ENCODE measurements at places on chromosomes 5 and 9. TPM values are rescaled to one million over a fixed set of nuclear protein-coding genes. Genes with fewer than 3 reads are reported as not detected.

F12 gene
- 0.36 TPM for total RNA-seq

CCL27 gene
- not detected for total RNA-seq

CCNB1 gene
- total RNA-seq, result 2.3 TPM

MYOZ3 gene
- not detected for total RNA-seq

LMBRD2 gene
- 14.3 TPM for total RNA-seq

FCN2 gene
- total RNA-seq, result not detected

SLC25A48 gene
- not detected for total RNA-seq

PCDHGB6 gene
- 15.0 TPM for total RNA-seq

MRPS30 gene
- total RNA-seq, result 66.4 TPM

DNA sequence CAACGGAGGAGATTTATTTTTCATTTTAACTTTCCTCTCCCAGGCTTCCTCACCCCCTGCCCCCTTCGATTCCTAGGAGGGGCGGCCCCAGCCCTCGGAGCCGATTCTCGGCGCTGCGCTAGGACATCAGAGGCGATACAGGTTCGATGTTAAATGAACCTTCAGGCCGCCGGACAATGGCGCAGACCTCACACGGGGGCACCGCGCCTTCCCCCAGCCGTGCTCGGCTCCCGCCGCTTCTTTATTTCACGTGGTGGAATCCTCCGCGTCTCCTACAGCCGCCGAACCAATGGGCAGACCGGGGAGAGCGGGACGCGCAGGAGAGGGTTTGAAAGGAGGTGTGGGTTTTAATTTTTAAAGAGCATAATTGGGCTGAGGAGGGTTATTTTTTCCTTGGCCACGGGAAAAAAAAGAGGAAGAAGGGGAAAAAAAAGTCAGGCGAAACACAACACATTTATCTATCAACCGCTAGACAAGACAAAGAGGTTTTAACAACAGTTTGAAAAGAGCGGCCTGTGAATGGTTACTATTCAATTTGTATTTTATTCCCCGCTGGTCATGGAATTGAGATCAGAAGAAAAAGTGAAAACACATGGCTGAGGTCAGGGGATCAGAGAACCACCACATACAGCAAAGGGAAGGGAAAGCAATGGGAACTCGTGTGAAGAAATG is 126.8 kb downstream of the TMEM174 start:
- H3K4me3 ChIP-seq, result peak overlapping the region; percentile 5
- H3K27me3 ChIP-seq, result peaks cover 99% of the 10 kb centered on the region
- H3K27ac ChIP-seq, result no peak overlapping the region
- H3K36me3 ChIP-seq, result no peaks in the 10 kb centered on the region
- peaks cover 35% of the 10 kb centered on the region for H3K4me1 ChIP-seq

DNA sequence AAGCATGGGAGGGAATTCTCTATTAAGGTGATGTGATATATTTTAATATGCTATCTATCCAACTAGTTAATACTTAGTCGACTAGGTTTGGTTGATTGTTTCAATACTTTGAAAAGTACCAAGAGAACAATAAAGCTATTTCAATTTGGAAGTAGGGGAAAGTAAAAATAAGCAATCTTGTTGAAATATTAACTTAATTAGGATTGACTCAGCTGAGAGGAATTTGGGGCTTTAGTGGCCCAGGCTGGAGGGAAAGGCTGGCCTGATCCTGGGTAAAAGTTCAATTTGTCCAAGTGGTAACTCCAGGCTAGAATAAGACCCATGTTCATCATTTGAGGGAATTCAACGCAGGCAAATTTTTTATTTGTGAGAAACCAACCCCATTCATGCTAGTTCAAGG is 48.6 kb downstream of the NMUR2 start:
- no peaks in the 10 kb centered on the region for H3K36me3 ChIP-seq
- no peaks in the 10 kb centered on the region for H3K27me3 ChIP-seq
- H3K4me1 ChIP-seq, result no peaks in the 10 kb centered on the region
- no peak for DNase-seq

GRCh38 chr5:109916481-109917153 is 226.9 kb downstream of the MAN2A1 start:
- no peak for DNase-seq
- no peaks in the 10 kb centered on the region for H3K27me3 ChIP-seq
- H3K4me1 ChIP-seq, result no peaks in the 10 kb centered on the region
- no peak overlapping the region for H3K4me3 ChIP-seq
- no peak overlapping the region for H3K27ac ChIP-seq

DNA sequence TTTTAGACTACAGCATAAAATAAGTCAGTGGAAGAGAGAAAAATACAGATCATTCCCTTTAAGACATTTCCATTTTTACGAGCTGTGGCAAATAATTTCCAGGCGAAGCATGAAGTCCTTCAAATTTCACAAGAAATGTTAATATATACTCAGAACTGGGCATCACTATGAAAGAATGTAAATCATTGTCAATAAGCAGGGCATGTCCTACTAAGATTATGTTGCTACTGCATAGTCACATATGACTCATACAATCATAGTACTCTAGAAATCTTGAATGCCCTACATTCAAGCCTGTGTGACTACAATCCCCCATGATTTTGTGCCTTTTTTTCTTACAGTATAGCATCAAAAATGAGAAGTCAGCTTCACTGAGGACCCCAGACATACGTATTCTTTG is 485.2 kb upstream of the FTMT start:
- DNase-seq, result no peak
- no peaks in the 10 kb centered on the region for H3K36me3 ChIP-seq
- no peaks in the 10 kb centered on the region for H3K4me1 ChIP-seq
- no peaks in the 10 kb centered on the region for H3K27me3 ChIP-seq

- H3K4me3 ChIP-seq, result no peak overlapping the region
- H3K27me3 ChIP-seq, result no peaks in the 10 kb centered on the region
These were observed 857.4 kb downstream of the MAT2B start for GRCh38 chr5:164362835-164363234.

DNA sequence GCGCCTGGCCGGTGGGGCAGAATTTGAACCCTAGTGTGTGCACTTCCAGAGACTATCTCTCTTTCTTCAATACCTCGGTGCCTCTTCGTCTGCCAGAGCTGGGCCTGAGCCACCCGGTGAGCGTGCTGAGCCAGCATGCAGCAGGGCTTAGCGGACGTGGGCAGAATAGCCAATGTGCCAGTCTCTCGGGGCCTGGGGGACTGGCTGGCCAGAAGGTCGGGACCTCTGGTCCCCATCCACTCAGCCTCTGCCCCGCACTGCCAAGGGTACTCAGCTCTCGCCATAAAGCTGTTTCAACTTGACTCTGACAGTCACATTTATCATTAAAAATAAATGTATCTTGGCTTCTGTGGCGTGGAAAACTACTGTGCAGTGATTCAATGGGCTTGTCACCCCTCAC is 4.2 kb upstream of the FIBCD1 start:
- no peaks in the 10 kb centered on the region for H3K36me3 ChIP-seq
- no peak overlapping the region for H3K27ac ChIP-seq
- peaks cover 37% of the 10 kb centered on the region for H3K27me3 ChIP-seq
- no peak for DNase-seq
- H3K4me3 ChIP-seq, result no peak overlapping the region
- H3K4me1 ChIP-seq, result no peaks in the 10 kb centered on the region

- H3K27me3 ChIP-seq, result no peaks in the 10 kb centered on the region
- no peaks in the 10 kb centered on the region for H3K36me3 ChIP-seq
- H3K27ac ChIP-seq, result peak within 1 kb of the TSS; percentile 47
These were observed at the start of gene LRRTM2 for GRCh38 chr5:138874771-138875551. LRRTM2 (minus strand) TSS chr5:138875335; CDS start chr5:138874911, 424 bp downstream.

- no peaks in the 10 kb centered on the region for H3K27me3 ChIP-seq
- H3K27ac ChIP-seq, result no peak overlapping the region
- H3K4me1 ChIP-seq, result no peaks in the 10 kb centered on the region
- no peak for DNase-seq
- H3K4me3 ChIP-seq, result no peak overlapping the region
- H3K36me3 ChIP-seq, result no peaks in the 10 kb centered on the region
These were observed 217.9 kb downstream of the SPOCK1 start for GRCh38 chr5:137281201-137281600.

GRCh38 chr5:16179511-16179935 is at the start of gene MARCHF11:
MARCHF11 (minus strand) TSS chr5:16179791; CDS start chr5:16179575, 216 bp downstream.
- H3K36me3 ChIP-seq, result no peaks in the 10 kb centered on the region
- H3K4me3 ChIP-seq, result peak within 1 kb of the TSS; percentile 27
- DNase-seq, result no peak
- peaks cover 16% of the 10 kb centered on the region for H3K27me3 ChIP-seq
- no peak within 1 kb of the TSS for H3K27ac ChIP-seq

- H3K27ac ChIP-seq, result no peak overlapping the region
- no peak for DNase-seq
- H3K36me3 ChIP-seq, result no peaks in the 10 kb centered on the region
- peaks cover 12% of the 10 kb centered on the region for H3K4me1 ChIP-seq
- H3K27me3 ChIP-seq, result no peaks in the 10 kb centered on the region
These were observed 292.4 kb downstream of the ZNF608 start for GRCh38 chr5:124454081-124454480.

- H3K4me3 ChIP-seq, result no peak overlapping the region
- H3K27me3 ChIP-seq, result no peaks in the 10 kb centered on the region
- no peak overlapping the region for H3K27ac ChIP-seq
These were observed 50.5 kb downstream of the GADD45G start for GRCh38 chr9:89655056-89655989.

DNA sequence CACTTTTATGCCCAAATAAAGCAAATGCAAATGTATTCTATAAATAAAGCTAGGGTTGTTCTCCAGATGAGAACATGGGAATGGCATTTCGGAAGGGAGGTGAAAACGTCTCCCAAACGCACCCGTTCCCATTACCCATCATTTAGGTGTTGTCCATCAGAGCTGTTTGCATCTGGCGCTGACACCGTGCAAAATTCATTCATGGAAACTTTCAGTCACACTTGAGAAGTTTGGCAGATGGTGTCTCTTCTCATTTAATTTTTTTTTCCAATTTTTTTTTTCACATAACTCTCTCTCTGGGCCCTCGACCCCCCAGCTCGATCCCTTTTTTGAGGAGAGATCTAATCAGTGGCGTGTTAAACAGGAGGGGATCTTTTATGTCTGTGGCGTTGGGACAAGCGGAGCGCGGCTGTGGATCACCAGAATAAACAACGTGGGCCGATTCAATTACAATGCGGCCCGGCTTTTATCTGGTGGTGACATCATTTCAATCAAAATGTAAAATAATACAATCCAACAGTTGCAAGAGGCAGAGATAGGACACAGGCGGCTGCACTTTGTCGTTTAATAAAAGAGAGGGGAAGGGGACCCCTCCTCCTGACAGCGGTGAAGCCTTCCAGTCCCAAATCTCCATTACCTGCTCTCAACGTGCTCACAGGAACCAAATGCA is 246.1 kb upstream of the IRX4 start:
- H3K4me3 ChIP-seq, result no peak overlapping the region
- peaks cover 9% of the 10 kb centered on the region for H3K4me1 ChIP-seq
- no peak overlapping the region for H3K27ac ChIP-seq
- DNase-seq, result no peak
- no peaks in the 10 kb centered on the region for H3K27me3 ChIP-seq

- peaks cover under 1% of the 10 kb centered on the region for H3K4me1 ChIP-seq
- no peak overlapping the region for H3K27ac ChIP-seq
- H3K4me3 ChIP-seq, result no peak overlapping the region
These were observed 299.9 kb upstream of the MSX2 start for GRCh38 chr5:174424219-174425053.

- no peaks in the 10 kb centered on the region for H3K4me1 ChIP-seq
- no peaks in the 10 kb centered on the region for H3K27me3 ChIP-seq
- H3K4me3 ChIP-seq, result no peak overlapping the region
- no peaks in the 10 kb centered on the region for H3K36me3 ChIP-seq
- no peak for DNase-seq
- H3K27ac ChIP-seq, result no peak overlapping the region
These were observed 303.7 kb downstream of the CCDC171 start for GRCh38 chr9:15856591-15856990.

DNA sequence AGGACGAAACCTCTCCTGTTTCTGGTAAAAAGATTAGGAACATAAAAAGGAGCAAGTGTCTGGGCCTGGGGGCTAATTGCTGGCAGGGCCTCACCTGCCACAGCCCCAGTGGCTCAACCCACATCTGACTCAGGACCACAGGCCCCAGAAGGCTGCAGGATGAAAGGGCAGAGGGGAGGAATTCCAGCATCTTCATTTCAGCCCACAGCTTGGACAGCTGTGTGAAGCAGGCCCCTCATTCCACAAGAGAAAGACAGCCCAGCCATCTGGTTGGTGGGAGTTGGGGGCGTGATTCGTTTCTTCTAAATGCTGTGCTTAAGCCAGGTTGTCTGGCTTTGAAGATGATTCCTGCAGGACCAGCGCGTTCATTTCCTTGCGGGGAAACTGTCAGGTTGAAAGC is 29.1 kb downstream of the NKX2-5 start:
- no peak overlapping the region for H3K4me3 ChIP-seq
- no peak overlapping the region for H3K27ac ChIP-seq
- no peaks in the 10 kb centered on the region for H3K4me1 ChIP-seq
- DNase-seq, result no peak

DNA sequence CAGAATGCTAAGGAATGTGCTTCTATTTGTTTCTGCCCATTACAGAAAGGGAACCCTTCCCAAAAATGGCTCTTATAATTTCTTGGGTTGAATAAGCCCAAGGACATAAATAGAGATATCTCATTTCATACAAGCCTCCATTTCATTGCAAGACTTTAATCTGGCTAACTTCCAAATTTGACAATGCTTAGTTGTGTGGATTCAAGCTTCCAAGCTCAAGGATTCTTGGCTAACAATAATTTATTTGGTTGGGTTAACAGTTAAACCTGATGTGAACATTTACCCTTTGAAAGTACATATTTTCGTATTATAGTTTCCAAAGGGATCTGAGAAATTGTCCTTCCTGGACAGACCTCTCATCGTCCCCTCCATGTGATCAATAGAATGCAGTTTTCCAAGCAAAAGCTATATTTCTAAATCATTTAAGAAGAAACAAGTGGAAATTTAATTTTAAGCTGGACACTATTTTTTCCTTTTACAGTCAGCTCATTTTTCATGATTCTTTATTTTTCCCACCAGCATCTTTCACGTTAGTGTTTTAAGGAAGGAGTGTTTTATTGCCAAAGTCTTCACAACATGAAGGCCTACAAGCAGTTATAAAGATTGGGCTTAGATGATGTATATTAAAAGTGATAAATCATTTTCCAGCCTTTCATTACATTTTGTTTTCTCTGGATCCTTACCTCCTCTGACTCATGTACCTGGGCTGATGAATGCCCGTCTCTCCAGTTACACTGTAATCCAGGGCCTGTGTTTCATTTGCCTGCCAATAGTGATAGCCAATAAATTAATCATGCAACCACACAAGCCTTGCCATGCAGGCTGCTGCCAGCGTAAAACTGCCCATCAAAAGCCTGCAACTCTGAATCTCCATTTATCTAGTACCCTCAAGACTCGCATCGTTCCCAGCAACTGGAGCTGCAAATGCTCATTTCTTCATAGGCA is 176.7 kb downstream of the NTRK2 start:
- H3K4me3 ChIP-seq, result no peak overlapping the region
- H3K4me1 ChIP-seq, result no peaks in the 10 kb centered on the region
- no peak overlapping the region for H3K27ac ChIP-seq
- no peaks in the 10 kb centered on the region for H3K36me3 ChIP-seq
- H3K27me3 ChIP-seq, result no peaks in the 10 kb centered on the region
- DNase-seq, result no peak

Measured in sigmoid colon (tissue), 7 donors.